ENCODE measurements at places on chromosomes 6 and 20. TPM values are rescaled to one million over a fixed set of nuclear protein-coding genes. Genes with fewer than 3 reads are reported as not detected.

- no peak for DNase-seq
These were observed 16.2 kb downstream of the L3MBTL3 start for GRCh38 chr6:130034378-130035146.

RAET1E gene
- total RNA-seq = 9.7 TPM

HLA-DQA1 gene
- total RNA-seq = not detected

DNA sequence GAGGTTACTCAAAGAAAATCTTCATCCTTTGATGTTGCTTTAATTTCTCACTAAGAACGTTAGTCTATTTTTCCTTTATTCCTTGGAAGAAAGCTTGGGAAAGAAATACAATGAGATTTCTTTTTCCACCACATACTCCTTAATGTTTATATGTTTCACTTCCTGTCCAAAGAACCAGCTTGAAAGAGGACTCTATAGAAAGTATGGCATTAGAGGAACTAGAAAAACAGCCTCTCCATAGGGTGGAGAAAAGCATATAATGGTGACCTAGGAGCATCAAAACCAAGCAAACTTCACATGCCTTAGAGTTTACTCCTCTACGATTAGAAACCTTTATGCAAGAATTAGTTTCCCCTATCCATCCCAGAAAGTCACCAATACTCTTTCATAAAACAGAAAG lies 131.1 kb downstream of the OPRM1 start:
- no peak for DNase-seq

GRCh38 chr6:37168811-37169495 lies 999 bp upstream of the PIM1 start:
- DNase-seq = no peak

SUMO4 gene
- 0.87 TPM for total RNA-seq

OOEP gene
- not detected for total RNA-seq

GRCh38 chr6:48429021-48429420 lies 318.0 kb upstream of the PTCHD4 start:
- DNase-seq = no peak

GRCh38 chr6:4903121-4903520 lies 100.7 kb downstream of the RPP40 start:
- no peak for DNase-seq

DNA sequence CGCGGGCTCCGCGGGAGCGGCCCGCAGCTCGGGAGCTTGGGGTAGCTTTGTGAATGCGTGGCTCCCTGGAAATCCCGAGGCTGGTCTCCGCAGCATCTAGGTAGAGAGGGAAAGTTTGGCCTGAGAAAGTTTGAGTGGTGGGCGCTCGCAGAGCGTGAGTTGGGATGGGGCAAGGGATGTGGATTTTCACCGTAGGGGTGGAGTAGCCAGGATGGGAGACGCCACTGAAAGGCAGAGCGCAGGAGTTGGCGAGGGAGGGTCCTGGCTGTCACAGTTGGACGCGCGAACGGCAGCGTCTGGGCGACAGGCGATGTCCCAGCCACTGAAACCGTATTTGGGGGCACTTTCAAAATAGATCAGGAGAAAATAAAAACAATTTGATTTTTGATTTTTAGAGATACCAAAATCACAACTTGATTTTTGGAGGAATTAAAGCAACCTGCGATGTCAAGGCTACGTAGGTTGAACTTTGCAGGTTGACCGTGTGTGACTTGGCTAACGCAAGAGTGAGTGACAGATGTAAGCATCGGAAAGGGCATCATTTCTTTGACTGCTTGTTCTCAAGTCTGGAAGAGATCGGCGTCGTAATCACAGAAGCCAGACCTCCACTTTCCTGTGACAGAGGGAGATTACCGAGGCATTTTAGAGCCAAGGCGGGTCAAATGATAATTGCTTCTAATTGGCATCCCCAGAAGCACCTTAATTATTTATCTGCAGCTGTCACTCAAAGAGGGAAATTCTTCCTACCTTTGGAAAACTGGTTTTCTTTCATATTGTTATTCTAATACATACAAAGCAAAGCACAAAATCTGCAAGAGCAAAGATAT lies 646 bp downstream of the HEY2 start:
- DNase-seq = no peak

GRCh38 chr20:10428008-10428407 lies 6.0 kb downstream of the MKKS start:
- no peak for DNase-seq

DNA sequence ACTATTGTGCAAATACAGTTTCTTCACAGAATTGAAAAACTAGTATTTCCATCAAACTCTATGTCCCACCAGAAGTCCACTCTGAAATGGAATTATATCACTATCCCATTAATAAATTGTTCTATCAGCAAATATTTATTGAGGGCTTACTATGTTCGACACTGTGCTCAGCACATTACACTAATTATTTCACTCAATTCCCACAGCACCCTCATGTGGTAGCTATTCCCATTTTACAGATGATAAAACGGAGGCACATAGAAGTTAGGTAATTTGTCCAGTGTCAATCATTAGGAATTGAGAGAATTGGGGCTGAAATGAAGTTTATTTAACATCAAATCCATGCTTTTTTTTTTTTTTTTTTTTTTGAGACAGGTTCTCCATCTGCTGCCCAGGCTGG lies 52.5 kb downstream of the MKKS start:
- no peak for DNase-seq

GRCh38 chr6:134911547-134911946 lies 38.4 kb downstream of the ALDH8A1 start:
- DNase-seq = no peak

TP53TG5 gene
- not detected for total RNA-seq

- DNase-seq = no peak
These were observed 1.1 kb downstream of the SLPI start for GRCh38 chr20:45253261-45253660.

MLIP gene
- not detected for total RNA-seq

- DNase-seq = no peak
These were observed 18.0 kb upstream of the TAF8 start for GRCh38 chr6:42032366-42032765.

DNA sequence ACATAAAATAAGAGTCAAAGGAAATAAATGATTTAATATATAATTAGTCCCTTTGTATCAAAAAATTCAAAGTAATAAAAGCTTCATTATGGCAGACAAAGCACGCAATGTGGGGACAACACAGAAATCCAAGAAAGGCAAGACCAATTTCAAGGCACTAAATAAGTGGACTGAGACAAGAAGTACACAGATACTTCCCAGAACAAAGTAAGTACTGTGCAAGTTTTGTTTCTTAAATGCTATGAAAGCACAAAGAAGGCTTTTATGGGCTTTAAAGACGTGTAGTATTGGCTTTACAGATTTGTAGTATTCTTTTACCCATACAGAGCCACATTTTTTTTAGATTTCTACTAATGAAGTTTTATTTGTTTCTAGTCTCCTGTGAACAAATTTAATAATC lies 174.6 kb downstream of the TRDN start:
- no peak for DNase-seq

OPRL1 gene
- 0.32 TPM for total RNA-seq
